ENCODE measurements at places on chromosomes 5 and 9.

DNA sequence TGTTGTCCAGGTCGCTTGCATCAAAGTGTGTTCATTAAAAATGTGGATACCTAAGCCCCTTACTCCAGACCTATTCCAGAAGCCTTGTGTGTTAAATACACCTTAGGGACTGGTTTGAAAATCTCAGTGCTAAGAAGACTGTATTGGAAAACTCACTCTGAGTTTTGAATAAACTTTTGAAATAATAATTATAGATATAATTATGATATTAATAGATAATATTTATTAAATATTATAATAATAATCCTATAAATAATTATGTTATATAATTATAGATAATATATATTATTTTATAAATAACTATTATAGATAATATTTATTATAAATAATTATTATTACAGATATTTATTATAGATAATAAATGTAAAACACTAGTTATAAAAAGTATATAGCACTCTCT, 165.3 kb downstream of the ARRDC3 start:
- no peak for DNase-seq

GRCh38 chr5:177473443-177474001, at the start of gene DBN1:
TSS of gene DBN1 (minus strand) at chr5:177473634. CDS start at chr5:177473521, 113 bp downstream.
- peak; percentile 27 for DNase-seq

- no peak for DNase-seq
These were observed 11.8 kb upstream of the BTNL9 start for GRCh38 chr5:181028032-181028819.

- no peak for DNase-seq
These were observed 2.3 kb upstream of the ENG start for GRCh38 chr9:127856729-127857116.

- no peak for DNase-seq
These were observed 256.7 kb upstream of the CD180 start for GRCh38 chr5:67453111-67453905.
